ENCODE measurements at places on chromosomes 11 and 22. TPM values are rescaled to one million over a fixed set of nuclear protein-coding genes. Genes with fewer than 3 reads are reported as not detected.

DNA sequence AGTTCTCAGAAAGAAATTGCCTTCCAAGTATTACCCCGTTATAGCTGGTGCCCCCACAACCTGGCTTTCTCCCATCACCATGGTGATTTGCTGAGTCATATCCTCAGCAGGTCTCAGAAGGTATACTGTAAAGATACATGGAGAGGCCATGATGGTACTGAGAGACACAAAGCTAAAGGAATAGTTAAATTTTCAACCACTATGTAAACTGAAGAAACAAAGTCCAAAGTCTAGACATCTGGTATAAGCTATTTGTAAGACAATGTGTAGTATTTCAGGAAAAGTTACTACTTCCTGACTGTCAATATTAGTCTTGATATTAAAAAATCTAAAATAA, 377.1 kb downstream of the DCDC1 start:
- DNase-seq = no peak

DNA sequence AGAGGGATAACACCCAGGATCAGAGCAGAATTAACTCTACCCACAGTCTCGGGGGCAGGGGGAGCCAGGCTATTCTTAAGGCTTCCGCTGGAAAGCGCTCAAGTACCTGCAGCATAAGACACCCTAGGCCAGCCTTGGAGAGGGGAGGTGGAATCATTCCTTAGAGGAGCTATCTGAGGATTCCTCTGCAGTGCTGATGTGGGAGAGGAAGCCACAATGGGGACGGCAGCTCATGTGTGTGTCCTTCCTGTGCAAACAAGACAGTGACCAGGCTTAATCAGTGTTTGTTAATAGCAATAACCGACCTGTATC, 382.2 kb upstream of the CADM1 start:
- no peak for DNase-seq

DNA sequence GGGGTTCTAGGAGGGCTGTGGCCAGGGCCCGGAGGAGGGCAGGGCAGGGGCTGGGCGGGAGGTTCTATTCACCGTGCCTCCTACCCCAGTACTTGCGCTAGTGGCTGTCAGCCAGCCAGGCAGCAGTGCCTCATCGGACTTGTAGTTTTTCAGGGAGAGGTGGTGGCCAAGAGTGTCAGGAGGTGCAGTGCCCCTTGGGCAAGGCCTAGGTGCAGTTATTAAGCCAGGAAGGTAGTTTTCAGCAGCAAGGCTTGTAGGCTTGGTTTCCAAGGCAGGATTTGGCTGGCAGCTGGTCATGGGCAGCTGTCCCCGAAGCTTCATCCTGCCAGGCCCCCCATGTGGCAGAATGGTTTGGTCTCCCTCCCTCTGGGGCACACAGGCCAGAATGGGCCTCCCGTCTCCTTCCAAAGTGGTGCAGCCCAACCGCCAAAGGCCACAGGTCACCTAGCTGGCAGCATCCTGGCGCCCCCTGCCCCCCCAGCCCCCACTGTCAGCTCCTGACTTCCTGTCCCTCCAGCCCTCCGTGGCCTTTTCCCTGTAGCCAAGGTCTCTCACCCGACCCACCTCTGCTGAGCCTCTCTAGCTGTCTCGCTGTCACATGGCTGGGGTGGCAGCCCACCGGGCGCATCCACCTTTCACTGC, 8.5 kb downstream of the CCDC88B start:
- DNase-seq = no peak

DNA sequence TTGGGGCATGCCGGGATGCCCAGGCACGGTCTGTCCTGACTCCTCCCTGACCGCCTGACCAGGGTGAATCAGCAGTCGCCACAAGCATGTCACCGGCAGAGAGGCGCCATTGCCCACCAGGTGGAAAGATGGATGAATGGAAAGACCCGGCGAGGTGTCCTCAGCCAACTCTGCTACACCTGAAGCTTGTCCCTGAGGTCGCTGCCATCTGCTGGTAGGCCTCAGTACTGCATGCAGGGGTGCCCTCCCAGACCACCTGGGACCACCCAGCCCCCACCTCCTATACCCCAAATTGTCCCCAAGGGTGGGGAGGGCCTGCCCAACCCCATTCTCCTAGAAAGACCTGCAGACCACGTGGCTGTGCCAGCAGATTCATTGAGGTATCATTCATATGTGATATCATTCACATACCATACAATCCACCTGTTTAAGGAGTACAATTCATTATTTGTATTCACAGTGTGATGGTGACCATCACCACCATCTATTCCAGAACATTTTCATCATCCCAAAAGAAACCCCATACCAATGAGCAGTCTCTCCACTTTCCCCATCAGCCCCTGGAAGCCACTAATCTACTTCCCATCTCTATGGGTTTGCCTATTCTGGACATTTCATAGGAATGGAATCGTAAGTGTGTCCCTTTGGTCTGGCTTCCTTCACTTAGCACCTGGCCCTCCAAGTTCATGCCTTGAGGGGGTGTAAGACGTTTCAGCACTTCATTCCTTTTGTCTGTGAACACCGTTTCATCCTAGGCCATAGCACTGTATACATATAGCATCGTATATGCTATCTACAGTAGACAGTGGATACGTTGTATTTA, 17.5 kb downstream of the FGF3 start:
- DNase-seq = no peak

- DNase-seq = no peak
Observed at GRCh38 chr11:12243911-12244550, 133.3 kb upstream of the PARVA start.

DNA sequence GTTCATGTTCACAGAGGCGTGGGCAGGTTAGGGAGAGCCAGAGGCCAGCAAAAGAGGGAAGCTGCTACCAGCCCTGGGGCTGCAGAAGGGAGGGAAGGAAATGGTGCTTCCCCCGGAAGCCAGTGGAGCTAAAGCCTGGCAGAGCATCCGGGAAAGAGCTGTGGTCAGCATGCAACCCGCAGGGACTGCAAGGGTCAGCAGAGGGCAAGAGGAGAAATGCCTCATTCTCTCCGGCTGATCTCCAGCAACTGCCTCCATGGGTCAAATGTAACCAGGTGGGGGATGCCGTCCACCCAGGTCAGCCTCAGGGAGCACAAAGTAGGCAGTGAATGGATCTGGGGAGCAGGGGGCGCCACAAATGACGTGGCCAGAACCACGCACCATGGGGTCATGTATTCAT, 36.9 kb upstream of the PRR5 start:
- DNase-seq = no peak

DNA sequence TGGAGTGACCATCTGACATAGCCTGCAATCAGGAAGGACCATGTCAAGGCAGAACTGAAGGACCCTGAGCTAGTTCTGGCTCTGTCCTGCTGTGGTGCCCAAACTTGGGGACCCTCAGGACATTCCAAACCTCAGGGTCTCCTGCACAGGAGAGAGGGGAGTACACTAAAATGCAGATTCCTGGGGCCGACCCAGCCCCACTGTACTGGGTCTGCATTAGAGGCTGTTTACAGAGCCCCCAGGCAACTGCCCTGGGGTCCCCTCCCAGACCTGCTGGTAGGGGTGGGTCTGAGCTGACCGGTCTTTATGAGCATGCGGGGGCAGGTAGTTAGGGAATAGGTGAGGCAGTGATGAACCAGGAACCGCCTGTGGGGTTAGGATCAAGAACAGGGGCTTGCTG, 6.8 kb downstream of the TRPM5 start:
- no peak for DNase-seq

DNA sequence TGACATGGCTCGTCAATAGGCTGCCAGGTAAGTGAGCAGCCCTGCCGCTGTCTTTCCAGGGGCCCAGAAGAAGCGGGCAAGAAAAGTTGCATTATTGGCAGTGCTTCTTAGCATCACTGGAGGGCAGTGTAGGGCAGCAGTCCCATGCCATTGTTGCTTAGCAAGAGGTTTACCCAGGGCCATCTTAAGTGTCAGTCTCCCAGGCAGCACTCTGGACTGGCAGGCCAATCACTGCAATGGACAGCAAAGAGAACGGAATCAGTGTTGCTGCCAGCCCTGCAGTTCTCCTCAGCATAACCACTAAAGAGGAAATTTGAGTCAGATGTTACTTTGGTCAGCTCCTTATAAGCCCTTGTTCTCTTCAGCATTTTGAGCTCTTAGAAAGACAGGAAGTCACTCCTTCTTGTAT, 13.4 kb upstream of the GRK2 start:
- peak; percentile 36 for DNase-seq

- no peak for DNase-seq
Observed at GRCh38 chr11:4211991-4212390, 117.4 kb downstream of the RRM1 start.

DNA sequence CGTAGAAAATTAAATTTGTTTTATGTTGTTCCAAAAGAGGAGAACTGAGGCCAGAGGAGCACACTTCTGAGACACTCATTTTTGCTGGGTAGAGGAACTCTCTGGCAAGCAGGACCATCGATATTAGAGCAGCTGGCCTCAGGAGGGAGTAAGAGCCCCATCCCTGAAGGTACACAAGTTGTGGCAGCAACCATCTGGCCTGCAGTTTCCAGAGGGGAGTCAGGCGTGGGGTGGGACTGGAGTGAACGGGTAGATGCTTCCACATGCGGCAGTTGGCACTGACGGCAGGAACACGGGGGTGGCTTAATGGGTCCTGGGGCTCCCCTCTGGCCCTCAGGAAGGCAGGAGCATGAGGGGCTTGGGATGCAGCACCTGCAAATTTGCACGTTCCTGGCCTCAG, 13.2 kb upstream of the SSTR3 start:
- no peak for DNase-seq

GRCh38 chr11:16981651-16982194, 32.5 kb downstream of the PLEKHA7 start:
- DNase-seq = peak; percentile 14

The GPHA2 gene
- total RNA-seq = not detected

The POTEH gene
- total RNA-seq = not detected

The SDHAF2 gene
- total RNA-seq = 50.4 TPM
